ENCODE measurements at places on chromosomes 11 and 22.

DNA sequence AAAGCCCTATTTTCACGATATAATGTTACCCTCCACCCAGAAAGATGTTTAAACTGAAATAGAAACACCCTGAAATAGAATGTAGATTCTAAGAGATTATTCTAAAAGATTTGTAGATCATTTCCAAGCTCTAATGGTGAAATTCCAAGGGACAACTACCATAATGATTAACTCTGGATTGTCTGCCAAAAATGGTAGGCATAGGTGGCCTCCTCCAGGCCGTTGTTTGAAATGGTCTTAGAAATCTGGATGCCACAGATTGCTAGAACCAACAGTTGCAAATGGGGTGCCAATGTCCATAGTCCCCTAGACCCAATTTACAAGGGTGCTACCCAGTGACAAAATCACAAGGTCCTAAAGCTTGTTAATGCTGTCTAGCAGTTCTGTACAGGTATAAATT lies 6.7 kb upstream of the SLC6A5 start:
- DNase-seq: no peak

- DNase-seq: peak; percentile 33
Observed at GRCh38 chr11:1202776-1203504, 19.9 kb upstream of the MUC5B start.

GRCh38 chr11:65742353-65742752 lies 21.8 kb upstream of the RNASEH2C start:
- DNase-seq: no peak

DNA sequence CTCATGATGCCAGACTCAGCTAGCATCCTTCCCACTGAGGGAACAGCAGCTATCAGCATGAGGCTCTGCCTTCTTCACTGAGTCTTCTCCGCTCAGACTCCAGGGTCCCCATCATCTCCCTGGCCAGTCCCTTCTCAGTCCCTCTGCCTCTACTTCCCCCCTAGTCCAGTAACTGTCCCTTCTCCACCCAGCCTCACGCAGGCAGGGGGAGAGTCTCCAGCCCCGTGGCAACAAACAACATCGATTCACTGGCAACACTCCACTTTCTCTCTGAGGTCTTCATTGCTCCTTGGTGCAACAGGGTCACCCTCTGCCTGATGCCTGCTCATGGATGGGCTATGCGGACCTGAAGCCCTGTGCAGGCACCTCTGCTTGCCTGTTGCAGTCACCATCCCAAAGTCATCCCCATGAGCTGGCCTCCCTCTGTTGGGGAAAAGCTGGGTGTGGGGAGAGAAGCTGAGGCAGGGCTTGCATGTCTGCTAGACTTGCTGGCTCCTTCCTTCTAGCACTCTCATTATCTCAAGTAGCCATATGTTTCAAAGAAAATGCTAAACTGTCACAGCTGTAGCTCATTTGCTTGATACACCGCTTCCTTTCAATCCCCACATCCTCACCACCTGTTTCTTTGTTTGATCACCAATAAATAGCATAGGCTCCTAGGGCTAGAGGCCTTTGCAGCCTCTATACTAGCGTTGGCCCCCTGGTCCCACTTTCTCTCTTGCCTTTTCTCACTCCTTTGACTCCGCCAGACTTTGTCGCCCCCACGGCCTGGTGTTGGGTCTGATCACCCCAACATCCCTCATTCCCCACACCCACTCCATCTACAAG lies 4.3 kb upstream of the BCR start:
- DNase-seq: no peak

DNA sequence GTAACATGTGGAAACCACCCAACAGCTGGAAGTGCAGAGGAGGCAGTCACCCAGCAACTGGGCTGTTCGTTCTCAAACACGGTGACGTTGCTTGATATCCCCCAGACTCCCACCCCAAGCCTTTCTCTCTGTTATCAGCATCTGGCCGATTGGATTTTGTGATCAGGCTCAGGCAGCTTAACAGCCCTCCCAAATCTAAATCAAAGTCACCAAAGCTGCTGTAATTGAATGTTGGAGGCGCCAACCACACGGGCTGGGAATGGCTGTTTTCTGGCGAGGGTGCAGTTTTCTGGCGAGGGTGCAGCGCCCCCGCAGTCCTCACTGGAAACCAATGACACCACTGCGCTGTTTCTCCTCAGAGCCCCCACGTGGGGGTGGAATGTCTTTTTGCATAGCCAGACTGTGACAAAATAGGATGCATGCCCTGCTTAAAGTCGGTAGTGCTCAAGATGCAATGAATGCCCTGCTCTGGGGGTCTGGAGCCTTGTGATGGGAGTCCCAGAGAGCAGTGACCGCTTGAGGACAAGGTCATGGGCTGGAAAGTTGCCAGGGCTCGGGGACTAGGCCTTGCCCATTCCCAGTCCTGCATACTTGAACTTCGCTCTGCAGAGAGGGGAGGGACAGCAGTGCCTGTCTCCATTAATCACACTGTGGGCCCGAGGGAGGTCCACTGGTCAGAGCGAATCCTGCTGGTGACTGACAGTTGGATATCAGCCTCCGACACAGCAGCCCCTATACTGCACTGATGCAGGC lies 105.3 kb downstream of the MORC2 start:
- no peak for DNase-seq

DNA sequence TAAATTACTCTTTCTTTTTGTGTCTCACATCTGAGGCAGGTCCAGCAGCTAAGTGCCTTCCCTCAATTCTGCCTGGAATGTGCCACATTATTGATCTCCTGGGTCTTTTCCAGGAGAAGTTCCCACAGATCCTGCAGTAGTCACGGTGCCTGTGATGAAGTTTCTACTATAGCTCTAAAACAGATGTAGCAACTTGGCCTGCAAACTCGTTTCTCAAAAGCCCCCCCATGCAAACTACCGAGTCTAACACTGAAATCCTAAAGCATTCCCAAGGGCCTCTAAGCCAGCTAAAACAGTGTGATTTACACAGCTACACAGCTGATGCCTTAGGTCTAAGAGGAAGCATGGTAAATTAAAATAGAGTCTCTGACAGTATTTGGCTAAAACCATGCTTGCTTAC lies 54.3 kb downstream of the DDI1 start:
- DNase-seq: no peak
